T-helper 17 cell (primary cell): ENCODE measurements at places on chromosomes 3 and 15.

DNA sequence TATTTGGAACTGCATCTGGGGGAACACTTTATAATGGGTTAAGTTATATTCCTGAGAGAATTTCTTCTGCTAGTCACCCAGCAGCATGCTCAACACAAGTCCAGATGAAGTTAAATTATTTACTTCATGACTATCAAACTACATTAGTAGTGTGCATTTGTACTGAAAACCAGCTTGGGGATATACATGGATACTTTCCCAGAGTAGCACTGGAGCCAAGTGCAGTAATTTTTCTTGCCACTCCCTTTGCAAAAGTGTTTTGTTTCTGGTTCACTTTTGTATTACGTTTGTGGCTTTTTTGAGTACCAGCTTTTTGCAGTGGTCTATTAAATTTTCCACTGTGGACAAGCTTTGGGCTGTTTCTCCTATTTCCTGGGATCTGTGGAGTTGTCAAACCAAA, 243.0 kb downstream of the AGBL1 start:
- DNase-seq, result no peak

GRCh38 chr3:112984485-112984884, 6.3 kb upstream of the GTPBP8 start:
- no peak for DNase-seq

DNA sequence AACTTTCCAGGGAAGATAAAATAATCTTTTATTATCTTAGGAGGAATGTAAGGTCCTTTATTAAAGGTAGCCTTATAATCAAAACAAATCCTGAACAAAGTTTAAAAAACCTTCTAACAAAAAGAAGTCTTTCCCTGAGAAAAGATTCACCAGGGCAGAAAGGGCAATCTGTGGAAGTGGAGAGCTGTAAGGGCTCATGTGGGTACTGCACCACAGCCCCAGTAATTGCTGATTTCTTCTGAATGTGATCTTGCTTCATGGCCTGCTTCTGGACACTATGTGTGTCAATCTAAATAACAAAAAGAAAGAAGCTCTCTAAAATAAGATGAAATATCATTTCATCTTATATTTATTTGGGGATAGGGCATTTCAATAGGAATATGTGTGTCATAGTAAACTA, 1501.6 kb downstream of the OTOL1 start:
- no peak for DNase-seq

DNA sequence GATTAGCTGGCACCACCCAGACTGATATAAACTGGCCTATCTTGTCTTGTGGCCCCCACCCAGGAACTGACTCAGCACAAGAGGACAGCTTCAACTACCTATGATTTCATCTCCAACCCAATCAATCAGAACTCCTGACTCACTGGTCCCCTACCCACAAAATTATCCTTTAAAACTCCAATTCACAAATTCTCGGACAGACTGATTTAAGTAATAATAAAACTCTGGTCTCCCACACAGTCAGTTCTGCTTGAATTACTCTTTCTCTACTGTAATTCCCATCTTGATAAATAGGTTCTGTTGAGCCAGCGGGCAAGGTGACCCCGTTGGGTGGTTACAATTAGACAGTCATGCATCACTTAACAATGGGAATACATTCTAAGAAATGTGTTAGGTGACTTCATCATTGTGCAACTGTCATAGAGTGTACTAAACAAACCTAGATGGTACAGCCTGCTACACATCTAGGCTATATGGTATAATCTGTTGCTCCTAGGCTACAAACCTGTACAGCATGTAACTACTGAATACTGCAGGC, 48.1 kb upstream of the MAP4 start:
- no peak for DNase-seq

GRCh38 chr3:145911016-145911415, 250.0 kb downstream of the PLOD2 start:
- no peak for DNase-seq

DNA sequence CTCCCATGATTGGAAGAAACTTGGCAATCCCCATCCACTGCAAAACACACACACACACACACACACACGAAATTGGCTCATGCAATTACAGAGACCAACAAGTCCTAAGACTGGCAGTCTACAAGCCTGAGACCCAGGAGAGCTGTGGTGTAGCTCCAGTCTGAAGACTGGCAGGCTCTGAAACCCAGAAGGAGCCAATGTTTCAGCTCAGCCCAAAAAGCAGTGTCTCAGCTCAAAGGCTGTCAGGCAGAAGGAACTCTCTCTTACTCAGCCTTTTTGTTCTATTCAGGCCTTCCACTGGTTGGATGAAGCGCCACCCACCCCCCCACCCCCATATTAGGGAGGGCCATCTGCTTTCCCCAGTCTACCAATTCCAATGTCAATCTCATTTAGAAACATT, 32.1 kb downstream of the MESD start:
- DNase-seq, result no peak

DNA sequence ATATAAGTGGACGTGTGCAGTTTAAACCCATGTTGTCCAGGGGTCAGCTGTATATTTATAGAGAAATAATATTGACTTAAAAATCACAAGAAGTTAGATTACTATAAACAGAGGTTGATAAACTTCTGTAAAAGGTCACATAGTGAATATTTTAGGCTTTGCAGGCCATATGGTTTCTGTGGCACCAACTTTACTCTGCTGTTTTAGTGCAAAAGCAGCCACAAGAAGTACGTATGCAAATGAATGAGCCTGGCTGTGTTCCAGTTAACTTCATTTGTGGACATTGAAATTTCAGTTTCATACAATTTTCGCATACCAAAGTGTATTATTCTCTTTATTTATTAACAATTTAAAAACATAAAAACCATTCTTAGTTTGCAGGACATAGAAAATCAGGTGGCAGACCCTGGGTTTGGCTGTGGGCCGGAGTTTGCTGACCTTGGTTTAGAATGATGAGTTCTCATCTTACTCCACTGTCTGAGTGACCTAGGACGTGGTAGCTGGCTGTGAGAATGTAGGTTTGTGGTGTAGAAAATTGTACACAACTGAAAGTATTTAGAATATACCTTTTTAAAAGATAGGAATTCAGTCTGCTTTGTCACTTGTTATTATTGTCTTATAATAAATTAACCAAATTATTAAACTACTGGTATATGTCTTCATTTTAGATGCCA, 16.3 kb downstream of the FAN1 start:
- no peak for DNase-seq

DNA sequence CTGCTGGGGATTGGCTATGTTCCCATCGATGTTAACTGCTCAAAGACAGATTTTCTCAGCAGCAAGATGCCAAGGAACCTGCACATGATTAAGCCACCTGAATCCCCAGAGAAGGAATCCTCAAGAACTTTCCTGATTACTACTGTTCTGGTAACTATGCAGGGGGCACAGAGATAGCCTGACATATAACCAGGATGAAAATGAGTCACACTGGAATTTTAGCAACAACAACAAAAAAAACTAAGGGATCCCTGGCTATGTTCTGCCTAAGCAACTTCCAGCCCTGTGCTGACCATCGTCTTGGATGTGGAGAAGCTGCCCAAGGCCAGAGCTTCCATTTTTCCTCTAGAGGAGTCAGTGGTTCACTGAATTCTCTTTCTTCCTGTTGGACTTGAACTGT, 13.8 kb downstream of the RIOX2 start:
- no peak for DNase-seq

DNA sequence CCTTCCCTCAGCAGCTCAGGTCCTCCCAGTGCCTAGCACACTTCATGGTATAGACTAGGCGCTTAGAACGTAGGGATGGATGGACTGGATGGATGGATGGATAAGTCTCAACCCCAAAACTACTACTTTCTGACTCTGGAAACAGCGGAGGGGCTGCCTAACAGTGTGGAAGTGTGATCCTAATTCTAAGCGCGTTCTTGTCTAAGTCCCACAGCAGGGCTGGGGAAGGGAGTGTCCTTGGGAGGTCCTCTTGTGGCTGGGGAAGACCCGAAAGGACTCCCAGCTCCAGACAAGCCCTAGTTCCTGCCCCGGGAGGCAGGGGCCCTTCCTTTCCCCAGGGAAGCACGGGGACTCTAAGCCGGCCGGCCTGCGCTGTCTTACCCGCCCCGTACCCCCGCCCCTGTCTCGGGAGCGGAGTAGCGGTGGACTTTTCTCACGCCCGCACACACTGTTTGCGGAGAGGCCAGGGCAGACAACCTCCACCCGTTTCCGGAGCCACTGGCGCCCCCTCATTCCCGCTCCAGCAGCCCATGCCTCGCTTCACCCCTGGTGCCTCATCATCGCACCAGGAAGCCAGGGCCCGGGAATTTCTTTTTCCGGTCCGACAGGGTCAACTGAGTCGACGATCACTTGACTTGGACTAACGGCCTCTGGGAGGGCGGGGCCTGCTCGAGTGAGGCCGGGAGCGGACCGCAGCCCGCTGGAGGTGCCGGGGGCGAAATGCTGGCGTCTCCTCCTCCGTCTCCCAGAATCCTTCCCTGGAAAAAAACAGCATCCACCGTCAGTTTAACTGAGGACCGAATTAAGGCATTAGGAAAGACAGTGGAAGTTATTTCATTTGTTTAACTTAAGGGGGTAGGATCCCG, 133.3 kb downstream of the TBC1D2B start:
- no peak for DNase-seq

DNA sequence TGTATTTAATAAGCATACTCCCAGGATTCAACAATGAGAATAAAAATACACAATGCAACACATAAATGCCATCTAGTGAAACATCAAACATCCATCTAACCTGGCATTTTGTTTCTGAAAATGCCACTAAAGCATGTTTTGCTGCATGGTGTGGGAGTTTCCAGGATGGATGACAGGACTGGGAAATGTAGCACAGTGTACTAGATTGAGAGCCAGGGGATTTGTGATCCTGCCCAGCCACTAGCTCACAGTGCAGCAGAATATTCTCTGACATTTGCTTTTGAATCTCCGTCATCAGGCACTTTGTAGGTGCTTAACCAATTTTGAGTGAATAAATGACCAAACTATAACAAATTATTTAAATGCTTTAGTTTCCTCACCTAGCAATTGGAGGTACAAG, 404.8 kb downstream of the GAP43 start:
- DNase-seq, result no peak

- no peak for DNase-seq
Observed at GRCh38 chr15:83999396-84000135, 236.0 kb upstream of the GOLGA6L4 start.

DNA sequence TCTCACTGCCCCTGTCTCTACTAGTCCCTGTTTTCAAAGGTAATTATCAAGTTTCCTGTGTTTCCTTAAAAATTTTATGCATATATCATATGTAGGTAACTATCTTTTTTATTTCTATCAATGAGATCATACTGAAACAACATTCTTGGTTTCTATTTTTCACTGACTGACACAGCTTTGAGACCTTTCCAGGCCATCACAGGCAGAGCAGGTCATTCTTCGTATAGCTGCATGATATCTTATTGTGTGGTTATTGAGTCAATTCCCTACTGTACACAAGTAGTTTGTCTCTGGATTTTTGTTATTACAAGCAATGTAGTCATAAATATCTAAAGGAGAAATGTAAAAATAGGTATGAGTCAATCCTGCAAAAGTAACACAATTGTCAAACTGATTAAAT, 169.6 kb downstream of the CFAP20DC start:
- DNase-seq, result no peak

DNA sequence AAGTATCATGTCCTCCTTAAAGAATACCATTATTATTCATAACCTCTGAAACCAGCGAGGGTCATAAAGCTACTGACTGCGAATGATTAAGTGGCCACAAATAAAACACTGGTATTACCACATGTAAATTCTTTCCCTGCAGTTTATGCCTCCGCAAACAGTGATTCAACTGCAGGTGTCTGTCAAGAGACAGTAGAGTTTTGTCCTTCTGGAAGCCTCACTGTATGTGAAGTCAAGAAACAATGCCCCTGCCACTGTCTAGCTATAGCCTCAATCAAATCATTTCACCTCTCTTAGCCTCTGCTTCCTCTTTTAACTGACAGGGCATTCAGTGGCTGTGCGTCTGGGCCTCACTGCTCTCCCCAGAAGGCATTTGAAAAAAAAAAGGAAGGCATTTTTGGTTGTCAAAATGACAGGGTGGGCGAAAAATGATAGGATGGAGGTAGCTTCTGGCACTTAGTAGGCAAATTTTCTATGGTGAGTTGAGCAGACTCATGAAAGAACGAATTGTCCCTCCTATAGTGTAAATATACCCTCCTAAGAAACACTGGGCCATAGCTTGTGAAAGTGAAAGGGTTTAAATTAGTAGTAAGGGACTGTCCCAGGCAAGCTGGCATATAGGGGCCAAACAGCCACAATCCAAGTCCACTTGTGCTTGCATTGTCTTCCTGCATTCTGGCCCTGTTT, 66.7 kb downstream of the FILIP1L start:
- DNase-seq, result no peak

GRCh38 chr15:77426871-77427270, 6.2 kb downstream of the HMG20A start:
- DNase-seq, result no peak

DNA sequence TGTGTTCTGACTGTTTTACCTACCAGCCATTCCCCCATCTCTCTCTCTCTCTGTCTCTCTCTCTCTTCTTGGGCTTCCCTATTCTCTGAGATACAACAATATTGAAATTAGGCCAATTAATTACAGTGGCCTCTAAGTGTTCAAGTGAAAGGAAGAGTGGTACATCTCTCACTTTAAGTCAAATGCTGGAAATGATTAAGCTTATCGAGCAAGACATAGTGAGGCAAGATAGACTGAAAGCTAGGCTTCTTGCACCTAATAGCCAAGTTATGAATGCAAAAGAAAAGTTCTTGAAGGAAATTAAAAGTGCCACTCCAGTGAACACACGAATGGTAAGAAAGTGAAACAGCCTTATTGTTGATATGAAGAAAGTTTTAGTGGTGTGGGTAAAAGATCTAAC, 21.3 kb downstream of the SNRK start:
- DNase-seq, result no peak

DNA sequence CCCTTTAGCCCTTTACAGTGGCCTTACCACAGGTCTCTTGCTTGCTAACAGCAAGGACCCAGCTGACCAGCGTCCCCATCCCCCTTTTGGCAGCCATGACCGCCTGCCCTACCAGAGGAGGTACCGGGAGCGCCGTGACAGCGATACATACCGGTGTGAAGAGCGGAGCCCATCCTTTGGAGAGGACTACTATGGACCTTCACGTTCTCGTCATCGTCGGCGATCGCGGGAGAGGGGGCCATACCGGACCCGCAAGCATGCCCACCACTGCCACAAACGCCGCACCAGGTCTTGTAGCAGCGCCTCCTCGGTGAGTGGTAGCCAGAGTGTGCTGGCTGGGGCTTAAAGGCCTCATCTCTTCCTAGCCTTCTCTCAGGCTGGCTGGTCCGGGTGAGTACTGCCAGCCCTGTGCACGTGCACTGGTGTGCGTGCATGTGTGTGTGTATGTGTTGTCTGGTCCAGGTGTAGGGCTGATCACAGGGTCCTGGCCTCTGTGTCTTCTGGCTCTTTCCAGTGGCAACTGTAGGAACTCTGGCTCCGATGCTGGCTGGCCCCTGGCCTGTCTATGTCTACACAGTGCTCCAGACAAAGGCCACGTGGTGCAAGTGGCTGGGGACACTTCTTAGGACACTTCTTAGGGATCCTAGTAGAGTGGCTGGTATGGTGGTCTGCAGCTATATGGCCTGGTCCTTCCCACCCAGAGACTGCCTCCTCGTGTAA, 4.4 kb downstream of the CLK3 start:
- no peak for DNase-seq

DNA sequence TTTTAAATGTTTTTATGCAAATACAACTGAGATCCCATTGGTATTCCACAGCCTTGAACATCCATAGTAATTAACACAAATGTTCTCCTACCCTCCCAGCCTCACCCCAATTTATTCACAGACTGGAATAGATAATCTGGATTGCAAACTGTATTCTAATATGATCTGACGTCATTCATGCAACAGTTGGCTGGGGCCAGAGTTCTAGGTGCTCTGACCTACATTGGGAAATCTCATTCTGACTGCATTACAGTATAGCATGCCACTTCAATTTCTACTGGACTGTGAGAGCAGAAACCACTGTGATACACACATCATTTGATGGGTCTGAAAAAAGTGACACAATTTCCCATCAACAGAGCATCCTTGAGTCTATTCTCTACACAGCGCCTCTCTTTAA, 403.1 kb downstream of the MAGI1 start:
- no peak for DNase-seq
